Activated T-cell treated with anti-CD3 and anti-CD28 coated beads for 24 hours (primary cell): ENCODE measurements at places on chromosomes 7 and 10.

- no peak for DNase-seq
Measured at GRCh38 chr10:28397229-28397628, 94.4 kb upstream of the MPP7 start.

GRCh38 chr10:97923476-97923875, 73.8 kb downstream of the GOLGA7B start:
- no peak for DNase-seq

DNA sequence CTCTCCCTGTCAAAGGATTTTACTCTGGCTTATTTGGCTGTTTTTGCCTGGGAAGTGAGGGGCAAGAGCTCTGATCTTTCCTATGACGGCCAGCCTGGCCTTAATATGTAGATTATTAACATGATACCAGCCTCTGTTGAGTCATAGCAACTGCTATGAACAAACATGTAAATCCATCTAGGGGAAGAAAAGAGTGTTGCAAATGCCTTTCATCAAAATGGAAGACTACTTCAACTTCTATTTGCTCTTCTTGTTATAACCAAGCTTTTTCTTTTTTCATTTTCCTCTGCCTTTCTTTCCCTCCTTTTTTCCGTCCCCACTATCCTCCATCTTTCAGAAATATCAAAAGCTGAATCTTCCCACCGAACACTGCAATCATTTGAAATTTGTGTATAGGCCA, 46.6 kb downstream of the BTRC start:
- DNase-seq = no peak

DNA sequence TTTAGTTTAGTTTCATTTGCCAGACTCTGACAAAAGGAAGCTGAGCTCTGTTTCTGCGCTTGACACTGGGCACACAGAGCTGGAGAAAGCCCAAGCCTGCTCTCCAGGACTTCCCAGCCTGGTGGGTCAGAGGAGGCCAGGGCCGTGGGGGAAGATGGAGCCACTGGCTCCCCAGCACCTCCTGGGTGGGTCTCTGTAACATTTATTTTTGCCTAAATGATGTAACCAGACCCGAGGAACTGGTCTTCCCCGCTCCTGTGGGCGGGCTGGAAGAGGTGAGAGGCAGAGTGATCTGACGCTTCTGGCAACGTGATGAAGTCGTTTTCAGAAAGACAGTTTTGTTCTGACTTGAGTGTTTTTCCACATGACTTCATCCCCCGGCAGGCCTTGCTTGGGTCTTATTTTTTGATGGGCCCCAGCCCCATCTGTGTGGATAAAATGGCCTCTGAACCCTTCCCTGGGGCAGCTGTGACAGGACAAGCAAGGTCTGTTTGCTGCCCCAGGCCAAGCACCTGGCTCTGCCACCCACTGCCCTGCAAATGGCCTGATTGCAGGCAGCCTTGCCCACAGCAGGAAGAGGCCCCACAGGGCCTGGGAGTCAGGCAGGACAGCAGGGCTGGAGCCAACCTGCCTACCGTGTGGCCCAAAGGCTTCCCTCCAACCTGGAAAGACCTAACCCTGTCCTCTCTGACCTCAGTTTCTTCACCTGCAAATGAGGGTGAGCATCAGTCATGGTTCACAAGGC, 304.9 kb upstream of the ZMIZ1 start:
- peak; percentile 9 for DNase-seq

DNA sequence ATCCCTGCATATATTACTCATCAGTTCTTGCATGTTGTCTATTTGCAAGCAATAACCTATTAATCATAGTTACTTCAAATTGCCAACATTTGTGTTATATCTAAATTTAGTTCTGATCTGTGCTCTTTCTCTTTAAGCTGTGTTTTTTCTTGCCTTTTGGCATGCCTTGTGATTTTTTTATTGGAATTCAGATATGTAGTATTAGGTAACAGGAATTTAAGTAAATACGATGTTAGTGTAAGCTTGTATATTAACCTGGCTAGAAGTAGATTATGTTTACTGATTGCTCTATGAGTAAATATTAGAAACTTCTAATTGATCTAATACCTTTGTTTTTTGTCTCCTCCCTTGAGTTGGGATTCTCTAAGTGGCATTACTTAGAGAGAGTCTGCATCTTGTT, 718.9 kb upstream of the POT1 start:
- no peak for DNase-seq

DNA sequence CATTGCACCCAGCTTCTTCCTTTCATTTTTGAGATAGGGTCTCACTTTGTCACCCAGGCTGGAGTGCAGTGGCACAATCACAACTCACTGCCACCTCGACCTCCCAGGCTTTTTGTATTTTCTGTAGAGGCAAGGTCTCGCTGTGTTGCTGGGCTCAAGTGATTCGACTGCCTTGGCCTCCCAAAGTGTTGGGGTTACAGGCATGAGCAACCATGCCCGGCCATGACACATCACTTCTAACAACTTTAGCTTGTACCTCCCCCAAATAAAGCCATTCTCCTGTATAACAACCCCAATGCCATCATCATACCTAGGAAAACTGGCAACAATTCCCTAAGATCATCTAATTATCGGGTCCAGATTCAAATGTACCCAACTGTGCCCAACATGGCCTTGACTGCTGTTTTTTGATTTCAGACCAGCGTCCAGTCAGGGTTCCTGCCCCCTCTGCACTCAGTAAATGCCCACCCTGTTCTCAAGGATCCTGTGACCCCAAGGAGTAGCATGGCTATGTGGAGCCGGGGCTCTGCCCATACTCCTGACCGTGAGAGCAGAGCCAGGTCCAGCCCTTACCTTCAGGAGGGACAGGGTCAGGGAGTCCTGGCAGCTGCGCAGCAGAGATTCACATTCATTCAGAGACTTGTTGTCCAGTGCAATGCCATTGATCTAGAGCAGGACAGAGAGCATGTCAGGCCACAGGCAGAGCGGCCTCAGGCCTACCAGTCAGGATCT, 102.6 kb downstream of the DLG5 start:
- no peak for DNase-seq

DNA sequence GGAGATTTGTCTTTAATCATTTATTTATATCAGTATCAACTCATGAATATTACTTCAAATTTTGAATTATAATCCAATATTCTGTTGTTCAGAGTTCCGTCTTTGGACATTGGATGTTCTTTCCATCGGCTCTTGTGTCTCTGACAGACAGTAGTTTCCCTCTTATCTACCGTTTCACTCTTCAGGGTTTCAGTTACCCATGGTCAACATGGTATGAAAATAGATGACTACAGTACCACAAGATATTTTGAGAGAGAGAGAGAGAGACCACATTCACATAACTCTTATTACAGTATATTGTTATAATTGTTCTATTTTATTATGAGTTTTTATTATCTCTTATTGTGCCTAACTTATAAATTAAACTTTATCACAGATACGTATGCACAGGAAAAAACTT, 6.8 kb downstream of the SHTN1 start:
- DNase-seq = no peak

GRCh38 chr10:75987616-75988015, 556.2 kb downstream of the LRMDA start:
- no peak for DNase-seq

- DNase-seq = no peak
Measured at GRCh38 chr7:23490357-23491135, 20.3 kb upstream of the IGF2BP3 start.

GRCh38 chr10:17548162-17548561, 69.0 kb downstream of the HACD1 start:
- DNase-seq = no peak

DNA sequence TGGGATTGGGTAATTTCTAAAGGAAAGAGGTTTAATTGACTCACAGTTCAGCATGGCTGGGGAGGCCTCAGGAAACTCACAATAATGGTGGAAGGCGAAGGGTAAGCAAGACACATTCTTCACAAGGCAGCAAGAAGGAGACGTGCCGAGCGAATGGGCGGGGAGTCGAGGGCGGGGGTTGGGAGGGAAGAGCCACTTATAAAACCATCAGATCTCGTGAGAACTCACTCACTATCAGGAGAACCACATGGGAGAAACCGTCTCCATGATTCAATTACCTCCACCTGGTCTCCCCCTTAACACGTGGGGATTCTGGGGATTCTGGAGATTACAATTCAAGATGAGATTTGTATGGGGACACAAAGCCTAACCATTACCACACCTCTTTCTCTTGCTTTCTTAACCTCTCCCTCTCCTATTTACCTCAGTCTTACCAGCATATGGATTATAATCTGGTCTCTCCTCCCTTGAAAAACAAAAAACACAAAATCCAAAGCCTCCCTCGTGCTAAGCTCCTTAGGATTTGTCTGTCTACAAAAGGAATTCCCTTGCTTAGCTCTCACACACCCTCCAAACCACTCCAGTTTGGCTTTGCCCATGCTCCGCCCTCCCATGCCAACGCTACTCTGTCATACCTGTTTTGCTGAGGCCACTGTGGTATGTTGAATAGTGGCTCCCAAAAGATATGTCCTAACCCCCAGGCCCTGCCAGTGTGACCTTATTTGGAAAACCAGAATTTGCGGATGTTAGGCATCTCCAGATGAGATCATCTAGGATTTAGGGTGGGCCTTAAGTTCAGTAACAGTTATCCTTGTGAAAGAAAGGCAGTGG, 19.6 kb upstream of the EFCAB10 start:
- no peak for DNase-seq

DNA sequence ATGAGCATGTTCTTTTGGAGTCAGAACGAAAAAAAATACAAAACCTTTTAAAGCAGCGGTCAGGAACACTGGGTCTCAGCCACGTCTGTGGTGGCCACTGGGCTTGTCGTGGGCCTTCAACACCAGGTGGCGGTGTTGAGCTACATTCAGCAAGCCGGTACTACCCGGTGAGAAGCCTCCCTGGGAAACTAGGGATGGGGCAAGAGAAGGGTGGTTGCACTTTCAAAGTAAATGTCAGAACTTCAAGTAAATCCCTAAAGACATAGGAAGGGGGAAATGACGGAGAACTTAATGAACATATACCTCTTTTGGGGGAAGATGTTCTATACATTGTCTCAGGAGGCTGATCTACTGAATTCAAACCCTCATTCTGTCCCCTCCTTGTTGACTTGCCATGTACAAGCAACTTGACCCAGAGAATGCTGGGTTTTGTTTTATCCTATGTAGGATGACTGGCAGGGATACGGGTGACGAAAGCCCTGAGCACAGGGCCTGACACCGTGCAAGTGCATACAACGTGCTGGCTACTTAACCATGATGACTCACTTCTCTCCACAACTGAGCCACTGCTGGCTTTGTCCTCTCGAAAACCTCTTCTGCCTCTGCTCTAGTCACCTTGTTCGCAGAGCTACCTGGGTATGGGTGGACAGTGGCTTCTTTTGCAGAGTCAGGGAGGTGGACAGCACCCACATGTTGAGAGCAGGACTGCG, 49.0 kb upstream of the BAMBI start:
- DNase-seq = peak; percentile 51

DNA sequence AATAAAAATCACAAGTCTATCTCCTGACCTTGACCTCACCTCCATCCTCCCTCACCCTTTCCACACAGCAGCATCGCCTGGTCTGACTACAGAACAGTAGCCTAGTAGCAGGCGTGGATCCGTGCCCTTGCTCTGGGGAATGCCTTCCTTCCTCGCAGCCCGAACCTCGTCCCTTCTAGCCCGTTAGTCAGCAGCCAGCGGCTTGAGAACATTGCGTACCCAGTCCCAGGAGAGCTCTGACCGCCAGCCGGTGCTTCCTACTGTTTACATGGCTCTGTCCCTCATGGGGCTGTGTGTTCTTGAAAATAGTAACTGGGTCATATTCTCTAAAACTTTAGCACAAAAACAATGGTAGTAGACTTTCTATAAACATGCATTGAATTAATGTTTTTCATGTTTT, 682.7 kb upstream of the IGFBP3 start:
- no peak for DNase-seq

GRCh38 chr7:6708304-6708703, 1.6 kb upstream of the ZNF12 start:
- no peak for DNase-seq

DNA sequence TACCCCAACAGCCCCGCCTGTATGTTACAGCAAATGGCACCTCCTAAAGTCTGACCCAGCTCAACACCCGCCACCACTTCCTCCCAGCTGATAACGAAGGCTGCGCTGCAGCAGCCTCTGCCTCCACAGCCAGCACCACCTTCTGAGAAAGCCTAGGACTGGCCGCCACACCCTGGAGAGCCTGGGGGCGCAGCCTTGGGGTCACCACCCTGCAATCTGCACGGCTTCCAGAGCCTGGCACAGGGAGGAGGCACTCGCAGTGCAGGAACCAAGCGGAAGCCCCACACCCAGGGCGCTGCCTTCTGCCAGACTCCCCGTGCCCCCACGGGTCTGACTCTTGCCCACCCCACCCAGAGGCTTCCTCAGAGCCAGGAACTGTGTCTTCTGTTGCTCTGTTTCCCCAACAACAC, 112.5 kb downstream of the MAD1L1 start:
- DNase-seq = peak; percentile 30

DNA sequence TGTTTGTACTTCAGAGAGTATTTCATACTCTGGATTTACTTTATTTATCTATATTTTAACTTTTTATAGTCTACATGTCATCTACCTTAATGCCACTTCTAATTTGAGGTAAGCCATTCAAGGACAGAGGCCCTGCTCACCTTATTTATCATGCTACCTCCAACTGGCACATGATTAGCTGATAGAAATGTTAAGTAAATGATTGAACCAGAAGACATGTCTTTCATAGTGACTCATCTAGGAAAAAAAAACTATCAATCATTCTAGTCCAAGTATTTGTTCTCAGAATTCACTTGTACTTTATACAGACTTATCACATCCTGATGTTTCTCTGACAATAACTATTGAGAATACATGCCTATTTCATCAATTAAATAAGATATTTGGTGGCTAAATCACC, 856.3 kb downstream of the XPNPEP1 start:
- no peak for DNase-seq

DNA sequence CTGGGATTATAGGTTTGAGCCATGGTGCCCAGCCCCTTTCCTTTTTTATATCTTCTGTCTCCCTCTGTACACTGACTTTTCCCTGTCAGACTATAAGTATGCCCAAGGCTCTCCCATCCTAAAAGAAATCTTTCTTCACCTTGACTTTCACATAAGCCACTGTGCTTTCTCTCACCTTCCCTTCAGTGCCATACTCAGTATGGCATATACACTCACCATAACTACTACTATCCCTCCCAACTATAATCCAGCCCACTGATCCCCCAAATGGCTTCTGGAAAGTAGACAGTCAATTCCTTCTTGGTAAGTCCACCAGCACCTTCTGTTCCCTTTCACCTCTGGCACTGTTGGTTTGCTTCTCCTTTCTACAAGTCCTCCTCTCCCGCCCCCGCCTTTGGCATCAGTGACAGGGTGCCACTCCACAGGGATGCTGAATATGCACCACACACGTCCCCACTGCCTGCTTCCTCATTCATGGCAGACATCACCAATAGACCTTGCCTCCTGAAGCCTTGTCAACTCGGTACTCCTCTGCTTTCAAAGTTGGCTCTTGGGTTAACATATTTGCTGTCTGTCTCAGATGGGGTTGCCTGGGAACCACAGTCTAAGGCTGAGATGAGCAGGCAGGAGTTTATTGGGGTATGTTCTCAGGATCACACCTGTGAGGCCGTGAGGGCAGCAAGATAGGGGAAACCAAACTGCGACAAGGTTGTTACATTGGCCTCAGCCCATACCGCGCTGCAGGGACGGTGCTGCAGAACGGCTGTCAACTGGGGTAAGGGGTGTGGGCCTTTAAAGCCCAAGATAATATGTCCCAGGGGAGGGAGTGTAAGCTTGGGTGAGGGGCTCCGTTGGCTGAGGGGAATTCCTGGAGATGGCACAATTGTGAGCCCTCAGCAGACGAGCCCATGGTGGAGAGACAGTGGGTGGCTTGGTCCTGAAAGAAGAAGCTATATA, 7.2 kb upstream of the PSAP start:
- DNase-seq = no peak
